Naive thymus-derived CD4-positive, alpha-beta T cell (primary cell): ENCODE measurements at places on chromosomes 2 and 18. TPM values are rescaled to one million over a fixed set of nuclear protein-coding genes. Genes with fewer than 3 reads are reported as not detected.
A peak's percentile ranks its signal among the peaks of the same experiment; 100 is the strongest.

DNA sequence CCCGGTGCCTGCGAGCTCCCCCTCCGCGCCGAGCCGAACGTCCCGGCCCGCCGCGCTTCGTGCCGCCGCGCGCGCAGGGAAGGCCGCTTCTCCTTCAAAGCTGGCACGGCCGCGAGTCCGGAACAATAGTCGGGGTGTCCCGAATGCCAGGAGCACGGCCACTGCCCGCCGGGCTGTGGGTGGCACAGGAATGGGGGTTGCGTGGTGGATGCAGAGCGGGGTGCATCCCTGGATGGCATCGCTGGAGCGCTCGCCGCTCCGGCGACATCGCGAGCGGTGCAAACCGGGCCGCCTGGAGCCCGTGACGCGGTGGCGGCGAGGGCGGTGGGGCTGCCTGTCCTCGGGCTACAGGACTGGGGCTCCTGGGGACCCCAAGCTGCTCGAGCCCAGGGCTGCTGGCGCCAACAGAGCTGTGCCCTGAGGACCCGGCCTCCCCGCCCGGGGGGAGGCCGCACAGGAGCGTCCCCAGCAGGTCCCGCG, 1.1 kb upstream of the SATB2 start:
- H3K4me3 ChIP-seq = peak overlapping the region; percentile 94
- H3K36me3 ChIP-seq = peaks cover 8% of the 10 kb centered on the region
- peak overlapping the region; percentile 32 for H3K27ac ChIP-seq
- H3K4me1 ChIP-seq = peaks cover 29% of the 10 kb centered on the region

DNA sequence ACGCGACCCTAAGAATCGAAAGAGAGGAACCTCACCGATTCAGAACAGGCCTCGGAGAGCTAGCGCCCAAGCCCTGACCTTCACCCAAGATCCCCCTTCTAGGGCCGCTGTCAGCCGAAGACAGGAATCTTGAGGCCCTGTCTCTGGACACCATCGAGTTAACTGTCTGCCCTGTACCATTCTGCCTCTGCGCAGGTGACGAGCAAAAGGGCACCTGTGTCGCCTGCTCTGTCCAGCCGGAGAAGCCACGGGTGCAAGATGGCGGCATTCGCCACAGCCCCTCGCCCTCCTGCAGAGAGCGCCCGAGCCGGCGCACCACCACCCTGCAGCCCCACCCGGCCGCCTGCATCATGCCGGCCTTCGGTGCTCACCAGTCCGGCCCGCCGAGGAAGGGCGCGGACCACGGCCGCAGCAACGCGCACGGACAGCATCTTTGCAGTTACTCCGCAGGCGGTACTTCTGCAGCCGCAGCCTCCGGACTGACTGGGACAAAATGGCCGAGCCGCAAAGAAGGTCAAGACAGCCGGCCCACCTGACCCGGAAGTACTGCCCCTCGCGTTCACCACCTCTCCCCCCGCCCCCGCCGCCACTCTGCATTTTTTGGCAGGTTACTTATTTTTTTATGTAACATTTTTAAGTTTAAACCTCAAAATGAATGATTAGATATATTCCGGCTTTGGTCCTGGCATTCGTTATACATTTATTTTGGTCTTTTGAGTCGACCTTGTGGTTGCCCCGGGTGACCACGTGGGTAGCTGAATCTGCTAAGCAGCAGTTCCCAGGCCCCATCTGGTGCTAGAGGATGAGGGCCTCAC, at the start of gene ATP5F1A:
TSS of gene ATP5F1A (minus strand) at position 496 of the 815 bp plus-strand sequence. CDS start at position 431, 65 bp downstream.
- no peaks in the 10 kb centered on the region for H3K36me3 ChIP-seq
- no peaks in the 10 kb centered on the region for H3K27me3 ChIP-seq
- DNase-seq = peak; percentile 80
- H3K27ac ChIP-seq = peak within 1 kb of the TSS; percentile 94
- peak within 1 kb of the TSS; percentile 92 for H3K4me3 ChIP-seq
- peaks cover 32% of the 10 kb centered on the region for H3K4me1 ChIP-seq

- no peaks in the 10 kb centered on the region for H3K36me3 ChIP-seq
- no peaks in the 10 kb centered on the region for H3K4me1 ChIP-seq
- no peak for DNase-seq
- H3K27ac ChIP-seq = no peak overlapping the region
- no peaks in the 10 kb centered on the region for H3K27me3 ChIP-seq
These were observed 279.0 kb downstream of the CALCRL start for GRCh38 chr2:187168720-187169713.

Gene GRB14
- not detected for total RNA-seq

Gene SLC19A3
- total RNA-seq = not detected in 2 replicates
